ENCODE measurements at places on chromosomes 5 and 9.

- no peak for DNase-seq
Measured at GRCh38 chr5:161598686-161599085, 52.2 kb upstream of the GABRB2 start.

GRCh38 chr5:136332223-136333015 is 32.9 kb downstream of the TRPC7 start:
- DNase-seq: no peak

- DNase-seq: no peak
Measured at GRCh38 chr9:77305622-77306400, 128.5 kb downstream of the VPS13A start.

DNA sequence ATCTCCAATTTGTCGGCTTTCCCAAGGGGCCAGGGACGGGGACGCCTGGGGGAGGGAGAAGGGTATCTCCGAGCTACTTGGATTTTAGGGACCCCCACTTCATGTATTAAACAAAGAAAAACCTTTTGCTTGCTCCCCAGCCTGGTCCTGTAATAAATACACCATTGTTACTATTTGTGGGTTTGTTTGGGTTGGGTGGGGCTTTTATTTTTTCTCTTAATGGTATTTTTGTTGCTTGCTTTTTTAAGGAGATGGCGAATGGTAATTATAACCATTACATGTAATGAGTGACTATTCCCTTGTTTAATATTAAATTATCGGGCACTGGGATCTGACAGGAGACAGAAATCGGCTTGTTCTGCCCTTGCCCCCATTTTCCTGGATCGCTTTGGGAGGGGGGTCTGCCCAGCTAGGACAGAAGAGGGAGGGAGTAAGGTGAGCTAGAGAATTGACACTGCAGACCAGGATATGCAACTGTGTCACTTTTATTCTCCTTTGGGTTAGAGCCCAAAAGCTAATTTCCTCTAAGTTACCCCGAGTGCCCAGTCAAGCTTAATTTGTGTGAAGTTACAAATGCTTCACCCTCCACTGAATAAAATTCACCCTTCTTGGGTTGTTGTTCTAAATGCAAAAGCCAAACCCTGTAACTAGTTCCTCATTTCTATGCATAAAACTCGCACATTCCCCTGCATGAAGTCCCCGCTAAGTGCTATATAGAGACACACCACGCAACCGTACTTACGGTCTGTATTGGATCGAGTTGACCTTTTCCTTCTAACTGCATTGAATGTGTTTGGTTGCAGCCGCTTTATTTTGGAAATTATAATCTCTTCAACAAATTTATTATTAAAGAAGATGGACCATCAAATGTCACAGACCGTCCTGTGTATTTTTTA is 1.6 kb upstream of the ZNF608 start:
- DNase-seq: no peak

DNA sequence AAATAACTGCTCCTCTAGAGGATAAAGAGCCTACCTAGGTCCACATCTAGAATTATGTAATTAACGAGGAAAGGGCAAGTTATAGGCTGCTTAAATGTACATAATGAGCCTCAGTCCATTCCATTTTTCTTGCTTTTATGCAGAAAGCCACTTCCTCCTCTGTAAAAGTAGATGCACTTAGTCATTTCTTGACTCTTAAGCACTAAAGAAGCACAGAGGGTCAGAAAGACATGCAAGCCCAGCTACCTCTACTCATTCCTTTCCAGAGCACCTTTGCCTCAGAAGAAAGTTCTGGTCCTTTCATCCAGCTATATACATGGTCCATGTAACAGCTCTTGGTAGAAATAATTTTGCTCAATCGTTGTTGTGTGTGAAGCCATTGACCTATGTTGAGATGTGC is 308.0 kb upstream of the NREP start:
- DNase-seq: no peak

GRCh38 chr9:116391306-116391900 is 237.8 kb downstream of the PAPPA start:
- DNase-seq: no peak

DNA sequence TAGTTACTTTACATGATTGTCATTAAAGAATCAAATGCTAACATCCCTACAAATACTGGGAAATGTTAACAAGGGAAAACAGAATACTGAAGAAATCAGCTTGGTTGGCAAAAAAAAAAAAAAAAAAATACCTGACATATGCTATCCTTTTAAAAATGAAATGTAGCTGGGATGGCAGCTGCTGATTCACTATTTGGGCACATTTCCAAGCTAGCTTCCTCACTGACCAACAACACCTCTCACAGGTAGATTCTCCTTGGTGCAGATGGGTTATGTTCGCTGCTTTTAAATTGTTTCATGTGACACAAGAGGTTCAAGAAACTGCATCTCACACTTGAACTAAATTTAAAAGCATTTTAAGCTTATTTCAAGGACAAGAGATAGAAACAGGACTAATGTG is 6.1 kb upstream of the PRUNE2 start:
- DNase-seq: peak; percentile 26

DNA sequence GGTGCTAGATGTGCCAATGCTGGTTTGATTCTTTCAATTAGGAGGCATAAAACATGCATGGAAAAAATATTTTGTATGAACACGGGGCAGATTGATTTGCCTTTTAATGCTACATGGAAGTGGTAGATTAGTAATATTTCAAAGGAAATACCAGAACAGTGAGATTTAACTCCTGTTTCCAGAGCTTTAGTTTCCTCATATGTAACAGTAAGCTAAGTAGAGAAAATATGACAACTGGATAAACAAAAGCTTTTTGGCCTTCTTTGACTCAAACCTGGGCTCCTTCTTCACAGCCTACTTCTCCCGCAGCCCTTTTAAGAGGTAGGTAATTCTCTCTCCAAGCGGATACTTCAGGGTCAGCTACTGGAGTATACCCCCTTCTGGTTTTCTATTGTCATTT is 254.2 kb upstream of the TRPC7 start:
- no peak for DNase-seq

- no peak for DNase-seq
Measured at GRCh38 chr9:135772702-135773493, 70.9 kb downstream of the KCNT1 start.

DNA sequence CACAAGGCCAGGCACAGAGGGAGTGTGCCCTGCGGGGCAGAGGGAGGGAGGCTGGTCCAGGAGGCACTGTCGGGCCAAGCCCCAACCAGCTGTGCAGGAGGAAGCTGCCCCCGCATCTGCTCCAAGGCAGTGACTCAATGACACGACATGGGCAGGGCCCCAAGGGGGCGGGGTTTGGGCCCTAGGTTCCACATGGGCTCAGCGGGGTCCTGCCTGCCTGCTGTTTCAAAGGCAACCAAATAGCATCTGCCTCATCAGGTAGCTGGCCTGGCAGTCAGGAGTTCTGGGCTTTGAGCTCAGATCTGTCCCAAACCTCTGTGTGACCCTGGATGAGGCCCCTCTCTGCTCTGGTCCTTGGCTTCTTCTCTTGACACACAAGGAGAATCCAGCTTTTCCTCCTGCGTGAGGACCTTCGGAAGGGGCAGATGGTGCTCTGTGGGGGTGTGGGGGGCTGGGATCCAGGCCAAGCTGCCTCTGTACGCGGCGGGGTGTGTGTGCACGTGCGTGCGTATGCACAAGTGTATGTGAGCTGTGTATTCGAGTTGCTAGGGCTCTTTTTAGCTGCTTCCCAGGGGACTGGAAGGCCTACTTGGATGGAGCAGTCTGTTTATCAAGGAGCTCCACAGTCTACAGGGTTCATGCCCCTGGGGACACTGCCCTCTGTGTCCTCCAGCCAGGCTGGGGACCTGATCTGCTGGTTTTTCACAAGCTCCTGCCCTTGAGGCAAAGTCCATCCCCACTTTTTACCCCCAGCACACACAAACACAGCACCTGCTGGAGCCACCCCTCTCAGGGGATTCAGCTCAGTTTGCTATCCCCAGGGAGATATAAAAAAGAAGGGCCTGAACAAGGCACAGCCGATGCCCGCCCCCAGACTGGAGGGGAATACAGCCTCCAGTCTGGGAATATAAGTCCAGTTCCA is 138.9 kb downstream of the RGS3 start:
- DNase-seq: no peak

DNA sequence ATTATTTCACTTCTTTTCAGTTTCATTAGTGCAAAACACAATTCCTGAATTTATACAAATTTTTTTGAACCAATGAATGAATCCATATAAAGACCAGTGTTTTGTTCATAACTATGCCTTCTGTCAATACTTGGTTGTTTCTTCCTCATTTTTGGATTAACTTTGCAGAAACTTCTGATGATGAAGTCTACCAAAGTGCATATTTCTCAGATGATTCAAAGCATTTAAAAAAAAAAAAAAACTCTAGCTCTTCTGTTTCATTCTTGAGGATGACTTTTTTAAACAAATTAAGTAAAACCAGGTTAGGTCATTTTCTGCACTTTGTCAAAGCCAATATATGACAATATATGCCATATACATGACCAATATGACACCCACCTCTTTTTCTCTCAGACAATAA is 92.6 kb downstream of the CHSY3 start:
- no peak for DNase-seq

DNA sequence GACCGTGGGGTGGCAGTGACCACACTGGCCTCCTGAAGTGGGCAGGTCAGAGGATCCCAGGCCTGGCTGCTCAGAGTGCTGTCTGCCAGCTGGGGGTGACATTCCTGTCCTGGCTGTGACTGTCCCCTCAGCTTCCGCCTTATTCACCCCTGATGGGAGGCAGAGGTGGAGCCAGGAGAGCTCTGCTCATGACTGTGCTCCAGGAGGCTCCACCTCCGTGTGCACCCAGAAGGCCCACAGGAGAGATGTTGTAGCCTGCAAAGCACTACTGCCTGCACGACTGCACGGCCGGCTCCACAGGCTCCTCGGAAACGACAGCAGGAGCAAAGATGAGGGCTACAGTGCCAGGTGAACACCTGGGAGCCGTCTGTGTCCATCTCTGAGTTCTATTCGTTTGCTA is 60.9 kb downstream of the ROPN1L start:
- no peak for DNase-seq

DNA sequence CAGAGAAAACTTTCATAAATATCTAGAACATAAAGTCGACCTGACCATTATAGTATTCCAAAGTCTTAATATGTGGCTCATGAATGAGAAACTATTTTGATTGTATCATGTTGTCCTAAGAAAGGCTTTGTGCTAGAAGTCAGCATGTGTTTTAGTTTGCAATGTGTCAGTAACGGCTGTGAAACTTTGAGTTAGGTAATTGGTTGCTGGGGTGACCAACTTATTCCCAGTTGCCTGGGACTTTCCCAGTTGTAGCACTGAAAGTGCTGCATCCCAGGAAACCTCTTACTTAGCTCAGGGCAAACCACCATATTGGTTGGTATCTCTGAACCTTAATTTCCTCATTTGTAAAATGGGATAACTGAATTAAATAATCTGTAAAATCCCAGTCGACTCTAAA is 114.6 kb upstream of the SLC12A2 start:
- DNase-seq: no peak

DNA sequence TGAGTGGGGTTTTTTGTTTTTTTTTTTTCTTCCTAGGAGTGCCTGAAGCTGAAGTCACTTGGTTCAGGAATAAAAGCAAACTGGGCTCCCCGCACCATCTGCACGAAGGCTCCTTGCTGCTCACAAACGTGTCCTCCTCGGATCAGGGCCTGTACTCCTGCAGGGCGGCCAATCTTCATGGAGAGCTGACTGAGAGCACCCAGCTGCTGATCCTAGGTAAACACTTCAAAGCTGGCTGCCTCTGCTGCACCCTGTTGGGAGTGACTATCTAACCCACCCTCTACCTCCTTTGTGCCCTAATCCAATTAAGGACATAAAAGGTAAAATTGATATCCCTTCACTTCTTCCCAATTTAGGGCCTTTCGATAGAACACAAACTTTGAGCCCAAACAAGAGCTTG is 206.8 kb downstream of the SAXO1 start:
- DNase-seq: no peak

DNA sequence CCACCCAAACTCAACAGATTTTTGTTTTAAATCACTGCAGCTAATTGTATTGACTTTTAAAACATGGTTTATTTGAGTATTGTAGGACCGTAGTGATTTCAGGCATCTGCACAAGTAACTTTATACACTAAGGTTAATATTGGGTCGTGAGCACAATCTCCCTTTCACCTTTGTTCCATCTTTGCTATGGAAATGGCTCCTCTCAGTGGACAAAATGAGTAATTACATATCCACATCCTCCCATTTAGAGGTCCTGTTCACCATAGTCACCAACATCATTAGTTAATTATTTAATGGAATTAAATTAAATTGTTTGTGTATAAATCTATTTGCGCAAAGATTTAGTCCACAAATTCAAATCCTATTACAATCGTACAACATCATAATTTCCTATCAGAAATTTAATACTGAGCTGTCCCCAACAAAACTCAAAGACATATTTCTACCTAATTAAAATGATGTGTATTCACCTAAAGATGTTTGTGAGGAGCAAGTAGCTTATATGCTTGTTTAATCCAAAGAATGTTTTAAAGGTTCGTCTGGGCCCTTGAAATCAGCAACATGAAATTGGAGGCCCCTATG is 173.0 kb upstream of the DAPK1 start:
- DNase-seq: peak; percentile 24

DNA sequence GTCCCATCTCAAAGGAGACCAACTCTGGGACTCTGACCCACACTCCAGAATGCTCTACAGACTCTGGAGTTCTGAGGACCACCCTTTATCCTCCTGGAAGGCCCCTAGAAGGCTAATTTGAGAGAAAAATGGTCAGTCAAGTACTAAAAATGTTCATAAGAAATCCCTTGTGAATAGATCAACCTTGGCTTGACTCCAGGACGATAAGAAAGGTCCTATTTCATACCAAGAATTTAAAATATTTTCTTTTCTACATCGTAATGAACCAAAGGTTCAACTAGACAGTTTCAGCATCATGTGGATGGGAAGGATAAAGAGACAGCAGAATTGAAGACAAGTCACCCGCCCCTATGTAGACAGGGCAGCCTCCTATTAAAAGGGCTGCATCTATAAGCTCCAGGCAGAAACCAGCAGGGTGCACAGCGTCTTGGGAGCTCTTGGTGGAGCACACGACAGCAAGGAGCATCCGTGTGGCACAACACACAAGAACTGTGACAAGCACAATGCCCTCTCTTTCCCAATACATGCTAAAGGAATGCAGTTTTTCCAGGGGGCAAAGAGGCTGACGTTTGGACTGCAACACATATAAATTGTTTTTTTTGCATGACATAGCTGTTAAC is 38.3 kb downstream of the RASEF start:
- no peak for DNase-seq

- DNase-seq: no peak
Measured at GRCh38 chr5:10490927-10491672, 49.4 kb downstream of the ROPN1L start.
